ENCODE measurements at places on chromosomes 12 and 14. TPM values are rescaled to one million over a fixed set of nuclear protein-coding genes. Genes with fewer than 3 reads are reported as not detected.

- no peak for DNase-seq
These were observed 158.1 kb downstream of the ATP23 start for GRCh38 chr12:58099476-58099875.

GRCh38 chr14:45249856-45250575 is 3.0 kb downstream of the MIS18BP1 start:
- no peak for DNase-seq

FANCM gene
- total RNA-seq: 2.1 TPM

RFLNA gene
- total RNA-seq: 0.24 TPM

CABP1 gene
- 1.6 TPM for total RNA-seq

Data from gastrocnemius medialis (tissue), 4 donors.